HFFc6 (cell line): ENCODE measurements at places on chromosomes 13 and 19. TPM values are rescaled to one million over a fixed set of nuclear protein-coding genes. Genes with fewer than 3 reads are reported as not detected.

DNA sequence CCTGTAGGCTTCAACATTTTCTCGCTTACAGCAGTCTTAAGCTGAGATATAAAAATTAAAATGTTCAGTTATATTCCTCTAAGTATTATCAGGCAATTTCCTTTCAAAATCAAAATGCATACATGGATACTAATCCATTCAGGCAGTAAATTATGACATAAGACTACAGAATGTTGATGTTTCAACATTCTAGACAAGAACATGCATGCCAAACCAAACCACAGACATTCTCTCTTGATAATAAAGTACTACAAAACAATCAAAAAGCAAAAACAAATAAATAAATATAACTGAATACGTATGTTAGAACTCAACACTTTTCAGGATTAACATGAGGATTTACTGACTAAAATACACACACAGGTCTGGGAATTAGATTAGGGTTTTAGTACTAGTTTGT is 7.7 kb downstream of the DIS3 start:
- no peak overlapping the region for H3K27ac ChIP-seq
- DNase-seq: no peak
- H3K4me3 ChIP-seq: no peak overlapping the region
- no peaks in the 10 kb centered on the region for H3K27me3 ChIP-seq
- H3K36me3 ChIP-seq: peaks cover 37% of the 10 kb centered on the region

GRCh38 chr19:31718898-31719297 is 369.7 kb upstream of the TSHZ3 start:
- no peak overlapping the region for H3K4me3 ChIP-seq
- no peaks in the 10 kb centered on the region for H3K4me1 ChIP-seq
- H3K27me3 ChIP-seq: no peaks in the 10 kb centered on the region; the same call in 1 of the 2 replicates
- no peak for DNase-seq
- H3K36me3 ChIP-seq: no peaks in the 10 kb centered on the region

GRCh38 chr19:39843919-39844793 is 2.0 kb downstream of the FBL start:
- peak; percentile 53 for DNase-seq
- H3K27ac ChIP-seq: peak overlapping the region; percentile 90
- H3K27me3 ChIP-seq: peaks cover 2% of the 10 kb centered on the region
- H3K36me3 ChIP-seq: no peaks in the 10 kb centered on the region
- H3K4me3 ChIP-seq: peak overlapping the region; percentile 93

Gene SYMPK
- total RNA-seq: 59.6 to 70.7 TPM (median 63.9 TPM) in 3 replicates

Gene PSG3
- total RNA-seq: not detected in 3 replicates

Gene NBEA
- 6.0 to 8.4 TPM (median 6.9 TPM) in 3 replicates for total RNA-seq
